ENCODE measurements at places on chromosomes 3 and 15. TPM values are rescaled to one million over a fixed set of nuclear protein-coding genes. Genes with fewer than 3 reads are reported as not detected.

DNA sequence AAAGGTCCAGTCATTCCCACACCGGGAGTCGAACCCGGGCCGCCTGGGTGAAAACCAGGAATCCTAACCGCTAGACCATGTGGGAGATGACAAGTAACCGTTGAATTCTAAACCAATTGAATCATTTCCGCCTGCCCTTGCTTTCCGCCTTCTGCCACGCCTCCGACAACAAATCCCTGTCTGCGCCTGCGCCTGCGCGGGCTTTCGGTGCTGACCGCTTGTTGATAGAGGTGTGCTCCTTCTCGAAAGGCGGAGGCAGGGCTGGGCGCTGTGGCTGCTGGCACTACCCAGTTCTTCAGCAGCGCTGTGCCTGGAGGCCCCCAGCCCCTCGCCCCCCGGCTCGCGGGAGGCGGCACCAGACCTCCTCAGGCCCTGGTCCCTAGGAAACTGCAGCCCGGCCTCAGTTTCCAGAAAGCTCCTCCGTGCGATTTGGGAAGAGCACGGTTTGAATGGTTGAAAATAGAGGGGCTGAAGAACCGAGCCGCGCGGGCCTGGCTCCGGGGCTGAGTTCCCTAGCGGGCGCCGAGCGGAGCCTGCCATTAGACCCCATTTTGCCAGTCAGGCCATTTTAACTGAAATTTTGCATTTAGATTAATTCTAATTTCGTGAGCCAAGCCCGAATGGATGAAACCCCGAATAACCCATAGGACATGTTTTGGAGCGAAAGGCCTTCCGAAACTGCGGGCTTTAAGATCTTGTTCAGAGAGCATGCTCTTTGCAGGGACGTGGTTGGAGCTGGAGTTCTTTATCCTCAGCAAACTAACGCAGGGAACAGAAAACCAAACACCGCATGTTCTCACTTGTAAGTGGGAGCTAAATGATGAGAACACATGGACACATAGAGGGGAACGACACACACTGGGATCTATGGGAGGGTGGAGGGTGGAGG is 219.3 kb upstream of the ATP10A start:
- DNase-seq: peak; percentile 90

DNA sequence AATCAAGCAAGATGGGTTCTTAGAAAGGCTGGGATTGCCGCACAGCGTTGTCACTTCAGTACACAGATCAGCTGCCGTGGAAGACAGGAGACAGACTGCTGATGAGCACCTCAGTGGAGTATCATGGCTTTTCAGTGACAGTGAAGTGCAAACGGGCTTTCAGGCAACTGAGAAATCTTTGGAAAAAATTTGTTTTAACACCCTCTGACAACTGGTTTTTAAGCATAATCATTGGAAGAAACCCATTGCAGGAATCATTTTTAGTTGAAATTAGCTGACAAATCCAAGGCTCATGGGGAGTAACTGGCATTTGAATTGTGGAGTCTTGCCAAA is 418.8 kb downstream of the OTOL1 start:
- DNase-seq: no peak

GRCh38 chr3:53194210-53195065 is 33.4 kb downstream of the PRKCD start:
- peak; percentile 76 for DNase-seq

DNA sequence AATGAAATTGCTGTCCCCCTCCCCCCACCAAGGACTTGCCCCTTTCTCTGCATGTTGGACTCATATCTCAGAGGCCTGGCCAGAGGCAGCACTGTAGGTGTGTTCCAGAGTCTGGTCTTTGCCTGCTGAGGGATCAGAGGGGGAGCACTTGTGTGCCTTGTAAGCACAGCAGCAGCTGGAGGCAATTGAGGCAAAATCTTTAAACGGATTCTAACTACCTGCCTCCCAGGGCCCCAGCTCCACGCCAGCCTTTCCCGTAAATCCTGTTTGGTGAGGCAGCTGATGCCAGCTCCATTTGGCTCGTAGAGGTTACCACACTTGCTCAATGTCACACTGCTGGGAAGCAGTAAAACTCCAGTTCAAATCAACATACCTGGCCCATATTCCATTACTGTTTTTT is 2.3 kb upstream of the IDH2 start:
- no peak for DNase-seq

- peak; percentile 85 for DNase-seq
These were observed 1.2 kb downstream of the KLF13 start for GRCh38 chr15:31327669-31328427.

- no peak for DNase-seq
These were observed 10.5 kb downstream of the SQOR start for GRCh38 chr15:45645026-45645980.

DNA sequence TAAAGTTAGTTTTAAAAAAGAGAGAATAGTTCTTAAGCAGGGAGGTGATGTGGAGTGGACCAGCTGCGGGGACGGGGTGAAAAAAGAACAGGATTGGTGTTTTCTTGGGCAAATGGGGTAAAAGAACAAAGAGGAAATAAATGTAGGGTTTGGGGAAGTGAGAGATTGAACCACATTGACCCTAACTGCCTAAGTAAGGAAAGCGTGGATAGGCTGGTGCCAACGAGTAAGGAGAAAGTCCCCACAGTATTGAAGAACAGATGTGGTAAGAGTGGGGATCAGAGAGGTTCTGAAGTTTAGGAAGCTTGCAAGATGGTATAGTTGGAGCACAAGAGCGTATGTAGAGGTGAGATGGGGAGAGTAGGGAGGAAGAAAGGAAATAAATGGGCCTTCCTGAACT is 17.0 kb downstream of the IREB2 start:
- DNase-seq: no peak

GRCh38 chr3:84108442-84108971 is 850.3 kb upstream of the CADM2 start:
- no peak for DNase-seq

DNA sequence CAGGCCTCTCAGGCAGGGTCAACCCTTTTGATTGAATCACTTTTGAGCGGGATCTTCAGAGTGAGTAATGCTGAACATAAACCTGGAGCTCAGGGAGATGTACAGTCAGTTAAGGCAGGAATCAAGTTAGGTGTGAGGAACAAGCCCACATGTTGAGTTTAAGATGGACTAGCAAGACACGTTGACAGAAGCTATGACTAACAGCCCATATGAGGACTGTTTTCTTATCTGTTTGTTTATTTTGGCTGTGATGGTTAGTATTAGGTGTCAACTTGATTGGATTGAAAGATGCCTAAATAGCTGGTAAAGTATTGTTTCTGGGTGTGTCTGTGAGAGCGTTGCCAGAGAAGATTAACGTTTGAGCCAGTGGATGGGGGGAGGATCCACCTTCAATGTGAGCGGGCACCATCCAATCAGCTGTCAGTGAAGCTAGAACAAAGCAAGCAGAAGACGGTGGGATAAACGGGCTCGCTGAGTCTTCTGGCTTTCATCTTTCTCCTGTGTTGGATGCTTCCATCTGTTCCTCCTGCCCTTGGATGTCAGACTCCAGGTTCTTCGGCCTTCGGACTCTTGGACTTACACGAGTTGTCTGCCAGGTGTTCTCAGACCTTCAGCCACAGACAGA is 232.3 kb upstream of the STAC start:
- DNase-seq: no peak

DNA sequence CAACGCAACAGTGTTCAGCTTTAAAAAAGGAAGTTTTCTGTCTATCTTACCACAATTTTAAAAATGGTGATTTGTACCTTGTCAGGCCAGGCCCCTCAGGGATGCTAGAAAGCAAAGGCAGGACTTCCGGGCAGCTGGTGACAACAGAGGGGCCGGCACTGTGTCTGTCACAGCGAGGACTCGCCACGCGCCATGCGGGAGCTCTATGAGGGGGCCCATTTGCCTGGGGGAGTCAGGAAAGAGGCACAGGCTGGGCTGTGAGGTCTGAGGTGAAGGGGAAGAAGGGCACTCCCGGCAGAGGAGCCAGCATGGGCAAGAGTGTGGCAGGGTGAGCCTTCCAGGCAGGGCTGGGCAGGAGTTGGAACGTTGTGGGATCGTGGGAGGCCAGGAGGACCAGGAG is 7.0 kb downstream of the IQSEC1 start:
- DNase-seq: no peak

GRCh38 chr15:77312523-77312922 is 107.4 kb downstream of the PEAK1 start:
- DNase-seq: no peak

DNA sequence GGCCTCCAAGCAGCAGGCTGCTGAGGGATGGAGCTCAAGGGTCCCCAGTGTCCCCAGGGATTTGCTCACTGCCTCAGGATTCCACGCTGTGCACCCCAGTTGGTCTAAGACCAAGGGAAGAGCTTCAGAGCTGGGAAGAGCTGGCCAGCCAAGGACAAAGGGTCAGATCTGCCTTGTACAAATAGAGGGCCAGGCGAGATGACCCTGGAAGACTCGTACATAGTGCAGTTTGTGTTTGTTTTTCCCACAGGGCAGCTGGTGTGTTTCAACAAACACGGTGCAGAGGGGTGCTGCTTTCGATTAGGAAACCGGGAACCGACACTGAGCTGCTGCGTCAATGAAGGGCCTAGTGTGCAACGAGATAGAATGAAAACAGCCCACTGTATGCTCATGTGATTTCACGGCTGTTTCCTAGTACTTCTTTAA is 56.1 kb upstream of the TRPM1 start:
- no peak for DNase-seq

- DNase-seq: no peak
These were observed 18.6 kb downstream of the SSUH2 start for GRCh38 chr3:8625991-8626390.

DNA sequence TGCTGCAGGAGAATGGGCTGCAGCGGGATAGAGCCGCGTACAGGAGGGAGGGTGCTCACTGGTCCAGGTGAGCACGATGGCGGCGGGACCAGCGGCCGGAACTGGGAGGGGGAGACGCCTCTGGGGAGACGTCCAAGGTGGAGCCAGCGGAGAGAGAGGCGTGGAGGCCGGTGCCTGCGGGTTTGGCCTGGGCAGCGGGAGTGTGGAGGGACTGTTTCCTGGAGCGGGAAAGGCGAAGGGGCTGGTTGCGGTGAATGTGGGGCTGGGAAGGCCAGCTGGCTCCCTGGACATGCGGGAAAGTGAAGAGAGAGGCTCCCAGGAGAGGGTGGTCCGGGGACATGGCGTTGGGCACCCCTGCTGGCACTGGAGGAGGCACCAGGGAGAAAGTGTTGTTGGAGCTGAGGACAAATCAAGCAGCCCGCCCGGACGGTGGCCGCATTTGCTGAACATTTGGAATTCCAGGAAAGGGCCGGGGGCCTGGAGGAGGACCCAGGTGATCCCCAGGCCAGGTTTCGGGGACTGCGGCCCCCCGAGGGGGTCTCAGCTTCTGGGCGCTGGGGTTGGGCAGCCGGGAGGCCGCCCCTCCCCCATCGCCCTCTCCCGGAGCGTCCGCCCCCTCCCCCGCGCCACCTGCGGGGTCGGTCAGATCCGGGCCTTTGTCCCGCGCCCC is 34.3 kb downstream of the DNAJB8 start:
- DNase-seq: peak; percentile 88

DNA sequence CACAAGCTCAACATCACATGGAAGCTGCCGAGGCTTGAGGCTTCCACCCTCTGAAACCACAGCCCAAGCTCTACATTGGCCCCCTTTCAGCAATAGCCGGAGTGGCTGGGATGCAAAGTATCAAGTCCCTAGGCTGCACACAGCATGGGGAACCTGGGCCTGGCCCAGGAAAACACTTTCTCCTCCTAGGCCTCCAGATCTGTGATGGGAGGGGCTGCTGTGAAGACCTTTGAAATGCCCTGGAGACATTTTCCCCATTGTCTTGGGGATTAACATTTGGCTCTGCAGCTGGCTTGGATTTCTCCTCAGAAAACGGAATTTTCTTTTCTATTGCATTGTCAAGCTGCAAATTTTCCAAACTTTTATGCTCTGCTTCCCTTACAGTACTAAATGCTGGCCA is 18.2 kb downstream of the HRG start:
- DNase-seq: no peak

- DNase-seq: no peak
These were observed 11.5 kb downstream of the CHSY1 start for GRCh38 chr15:101240358-101240757.

- no peak for DNase-seq
These were observed 284.7 kb upstream of the STT3B start for GRCh38 chr3:31247850-31248562.

DNA sequence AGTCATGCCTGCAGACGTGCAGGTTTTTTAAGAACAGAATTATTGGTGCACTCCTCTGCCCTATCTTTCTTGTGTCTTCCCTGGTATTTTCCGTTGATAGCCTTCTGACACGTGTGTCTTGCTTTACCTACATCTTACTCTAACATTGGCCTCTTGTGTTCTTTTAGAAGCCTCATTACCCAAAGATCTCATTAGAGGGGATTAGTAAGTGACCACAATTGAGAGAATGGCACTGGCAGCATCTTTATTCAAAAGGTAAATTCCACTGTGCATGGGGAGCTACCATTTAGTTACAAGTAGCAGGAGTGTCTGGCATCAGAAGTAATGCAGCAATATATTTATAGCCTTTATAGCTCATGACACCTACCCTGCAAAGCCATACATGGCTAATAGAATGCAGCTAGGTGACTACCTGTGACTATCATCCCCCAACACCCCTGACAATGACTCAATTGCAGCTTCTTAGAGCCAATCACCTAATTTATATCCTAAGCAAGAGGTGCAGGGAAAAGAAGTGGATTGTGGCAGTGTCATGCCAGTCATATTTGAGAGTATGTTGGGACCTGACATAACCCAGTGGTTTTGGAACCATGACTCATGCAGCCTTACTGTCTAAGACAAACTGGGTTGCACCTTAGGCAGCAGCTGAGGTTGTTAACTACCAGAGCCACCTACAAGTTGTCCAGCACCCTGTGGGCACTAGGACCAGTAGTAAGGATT is 164.8 kb downstream of the GRM7 start:
- DNase-seq: no peak

DNA sequence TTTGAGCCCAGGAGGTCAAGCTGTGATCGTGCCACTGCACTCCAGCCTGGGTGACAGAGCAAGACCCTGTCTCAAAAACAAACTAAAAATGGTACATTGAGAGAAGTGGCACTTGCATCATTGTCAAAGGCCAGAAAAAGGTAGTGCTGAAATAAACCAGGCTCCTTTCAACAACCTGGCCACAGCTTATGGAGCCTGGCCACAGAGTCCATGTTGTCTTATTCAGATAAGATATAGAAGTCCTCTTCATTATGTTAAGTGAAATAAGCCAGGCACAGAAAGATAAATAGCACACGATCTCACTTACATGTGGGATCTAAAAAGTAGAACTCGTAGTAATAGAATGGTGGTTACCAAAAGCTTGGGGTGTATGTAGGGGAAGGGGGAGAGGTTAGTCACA is 34.8 kb downstream of the EMC4 start:
- DNase-seq: no peak

GRCh38 chr3:13367728-13368127 is 52.4 kb downstream of the NUP210 start:
- no peak for DNase-seq

Gene CPN2
- 0.21 TPM for total RNA-seq

Gene LRRC15
- total RNA-seq: 0.18 TPM

Gene GOLGA8T
- 1.1 TPM for total RNA-seq

Gene RAB6B
- total RNA-seq: 1.2 TPM

Gene OCA2
- 0.37 TPM for total RNA-seq

Gene RNU5B-1
- not detected for total RNA-seq

Gene CYP1A2
- total RNA-seq: not detected

Gene TERC
- total RNA-seq: 361 TPM

Measured in H7 (cell line).